Cardiac muscle cell (in vitro differentiated cells and primary cell): ENCODE measurements at places on chromosomes 6 and 20. TPM values are rescaled to one million over a fixed set of nuclear protein-coding genes. Genes with fewer than 3 reads are reported as not detected.

- DNase-seq = no peak
These were observed 74.3 kb upstream of the RCAN2 start for GRCh38 chr6:46565531-46565930.

The SFTA2 gene
- not detected in 2 replicates for total RNA-seq

- DNase-seq = peak; percentile 17
These were observed 1.4 kb downstream of the NUS1 start for GRCh38 chr6:117676577-117677218.

DNA sequence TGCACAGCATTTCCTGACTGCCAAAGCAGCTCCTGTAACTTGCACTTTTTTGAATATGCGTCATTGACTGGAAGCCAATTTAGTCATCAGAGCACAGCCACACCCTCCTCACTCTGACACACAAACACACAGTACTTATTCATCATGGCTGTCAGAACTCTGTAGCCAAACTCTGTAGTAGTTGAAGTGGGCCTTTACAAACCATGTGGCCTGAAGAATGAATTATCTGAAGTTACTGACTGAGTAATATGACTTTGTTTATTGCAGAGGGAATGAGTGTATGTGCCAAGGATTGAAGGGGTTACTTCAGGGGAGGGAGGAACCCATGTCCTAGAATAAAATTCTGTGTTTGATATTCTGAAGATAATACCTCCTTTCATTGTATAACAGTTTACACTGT lies 102.7 kb downstream of the FIG4 start:
- peak; percentile 93 for DNase-seq

The CLVS2 gene
- 0.03 and 0.04 TPM in 2 replicates for total RNA-seq

DNA sequence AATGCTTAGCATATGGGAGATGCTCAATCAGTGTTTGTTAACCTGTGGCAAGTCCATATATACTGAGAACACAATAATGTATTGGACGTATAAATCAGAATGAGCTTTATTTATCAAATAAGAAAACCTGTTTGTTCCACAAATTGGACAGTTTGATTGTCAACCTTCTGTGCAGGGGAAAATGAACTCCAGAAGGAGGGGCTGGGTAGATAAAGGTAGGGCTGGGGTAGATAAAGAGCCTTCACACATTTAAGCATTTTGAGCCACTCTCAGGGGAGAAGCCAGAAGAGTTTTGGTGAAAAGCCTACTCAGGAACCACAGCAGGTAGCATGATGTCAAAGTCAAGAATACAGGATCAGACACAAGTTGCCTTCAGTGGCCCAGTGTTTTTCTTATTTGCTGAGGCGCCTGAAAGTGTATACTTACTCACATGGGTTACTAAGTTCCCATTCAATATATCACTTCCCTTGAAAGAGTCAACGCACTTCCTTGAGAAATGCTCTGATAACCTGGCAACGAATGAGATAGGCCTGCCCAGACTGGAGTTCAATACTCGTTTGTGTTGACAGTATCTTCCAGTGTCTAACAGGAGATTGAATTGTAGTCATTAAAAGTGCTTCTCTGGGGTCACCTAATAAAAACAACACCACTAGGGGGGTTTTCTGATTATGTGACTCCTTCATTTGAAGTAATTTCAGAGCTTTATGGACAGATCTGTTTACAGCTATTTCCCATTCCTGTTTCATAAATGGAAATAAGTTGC lies 263.9 kb upstream of the CITED2 start:
- DNase-seq = no peak

The ZNF322 gene
- total RNA-seq = 16.4 and 18.1 TPM in 2 replicates

DNA sequence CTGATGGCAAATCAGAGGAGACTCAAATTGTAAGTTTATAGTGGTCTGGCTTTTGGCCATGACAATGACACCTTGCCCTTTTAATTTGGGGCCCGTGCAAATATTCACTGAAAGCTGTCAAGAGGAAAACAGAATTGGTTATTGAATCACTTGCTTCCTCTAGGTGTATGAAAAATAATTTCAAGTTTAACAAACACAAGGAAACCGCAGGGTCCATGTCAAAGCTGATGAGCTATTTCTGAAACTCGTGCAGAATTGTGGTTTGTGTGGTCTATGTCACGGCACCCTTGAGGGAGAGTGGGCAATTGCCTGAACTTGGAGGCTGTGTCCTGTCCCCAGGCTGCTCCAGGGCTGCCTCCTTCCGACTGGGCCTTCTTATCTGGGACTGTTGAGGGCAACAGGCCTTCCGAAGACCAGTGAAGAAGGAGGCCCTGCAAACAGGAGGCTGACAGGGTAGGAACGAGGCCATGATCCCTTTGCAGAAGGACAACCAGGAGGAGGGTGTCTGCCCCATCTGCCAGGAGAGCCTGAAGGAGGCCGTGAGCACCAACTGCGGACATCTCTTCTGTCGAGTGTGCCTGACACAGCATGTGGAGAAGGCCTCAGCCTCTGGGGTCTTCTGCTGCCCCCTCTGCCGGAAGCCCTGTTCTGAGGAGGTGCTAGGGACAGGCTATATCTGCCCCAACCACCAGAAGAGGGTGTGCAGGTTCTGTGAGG lies 788 bp downstream of the TRIM40 start:
- DNase-seq = no peak

GRCh38 chr6:7523922-7524321 lies 17.5 kb upstream of the DSP start:
- DNase-seq = no peak

DNA sequence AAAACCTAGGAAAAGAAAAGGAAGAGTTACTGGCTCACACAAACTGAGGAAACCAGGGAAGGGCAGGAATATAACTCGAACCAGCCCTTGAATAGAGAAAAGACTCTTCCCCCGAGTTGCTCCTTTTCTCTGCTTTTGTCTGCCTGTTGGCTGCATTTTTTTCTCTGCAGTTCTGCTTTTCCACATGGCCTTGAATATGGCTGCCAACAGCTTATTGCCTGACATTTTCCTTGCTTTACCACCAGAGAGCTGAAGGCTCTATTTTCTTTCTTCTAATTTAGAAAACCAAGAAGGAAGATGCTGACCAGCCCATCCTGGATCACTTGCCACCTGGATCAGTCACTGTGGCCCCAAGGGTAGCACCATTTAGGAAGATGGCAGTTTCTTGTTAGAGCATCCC lies 164.8 kb upstream of the MAN1A1 start:
- DNase-seq = no peak

The CDH26 gene
- total RNA-seq = 0.18 and 1.6 TPM in 2 replicates

- no peak for DNase-seq
These were observed 34.5 kb upstream of the DUSP22 start for GRCh38 chr6:257774-258173.

The PHACTR2 gene
- total RNA-seq = 31.7 and 52.3 TPM in 2 replicates

The C2 gene
- 1.9 TPM in 2 replicates for total RNA-seq

The C20orf173 gene
- total RNA-seq = not detected in 2 replicates

The HLA-DMA gene
- total RNA-seq = 1.8 and 2.9 TPM in 2 replicates

GRCh38 chr6:158786645-158787304 lies 32.4 kb downstream of the EZR start:
- no peak for DNase-seq

- DNase-seq = no peak
These were observed 70.5 kb upstream of the TNFRSF21 start for GRCh38 chr6:47380251-47380650.

GRCh38 chr6:133568970-133569889 lies 319.7 kb upstream of the TCF21 start:
- peak; percentile 80 for DNase-seq

DNA sequence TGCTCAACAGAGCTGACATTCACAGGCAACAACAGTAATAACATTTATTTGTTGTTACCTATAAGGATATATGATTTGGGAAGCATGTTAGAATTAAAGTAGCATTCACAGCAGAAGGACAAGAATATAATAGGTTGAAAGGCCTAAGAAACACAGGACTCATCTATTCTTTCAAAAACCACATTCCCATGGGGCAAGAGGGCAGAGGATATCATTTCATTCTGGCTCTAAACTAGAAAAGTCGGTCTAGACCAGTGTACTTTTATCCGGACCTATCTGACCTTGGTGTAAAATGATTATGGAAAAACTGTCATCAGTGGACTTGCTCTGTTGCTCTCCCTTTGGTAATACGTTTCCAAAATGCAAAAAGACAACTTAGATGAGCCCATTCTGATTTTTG lies 914.7 kb upstream of the CITED2 start:
- DNase-seq = no peak

DNA sequence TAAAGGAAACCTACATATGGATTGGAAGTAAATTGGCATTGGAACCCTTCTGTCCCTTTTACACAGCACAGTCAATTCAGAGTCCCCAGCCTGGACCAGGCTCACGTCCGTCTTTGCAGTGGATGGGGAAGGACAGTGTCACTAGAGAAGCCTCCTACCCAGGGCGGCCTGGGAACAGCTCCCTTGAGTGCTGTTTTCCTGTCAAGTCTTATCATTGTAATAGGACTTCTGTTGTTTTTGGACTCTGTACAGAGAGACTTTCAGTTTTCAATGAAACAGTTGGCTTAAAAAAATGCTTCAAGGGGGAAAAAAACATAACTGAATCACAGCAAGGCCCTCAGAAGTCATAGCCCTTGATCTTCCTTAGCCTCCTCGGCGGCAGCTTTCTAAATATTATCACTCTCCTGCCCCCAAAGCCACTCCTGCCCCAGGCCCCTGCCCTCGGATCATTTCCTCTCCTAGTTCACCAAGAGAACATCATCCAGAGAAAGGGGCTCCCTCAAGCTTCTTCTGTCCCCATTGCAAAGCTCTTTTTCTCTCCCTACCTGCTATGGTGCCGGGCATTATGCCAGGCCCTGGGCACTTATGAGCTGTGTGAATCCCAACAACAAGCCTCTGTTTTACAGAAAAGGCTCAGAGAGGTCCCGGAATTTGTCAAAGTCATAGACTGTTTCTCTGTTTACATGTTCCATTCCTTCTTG lies 37.8 kb upstream of the CNKSR3 start:
- DNase-seq = peak; percentile 66

The HSPA12B gene
- total RNA-seq = 0.18 and 0.92 TPM in 2 replicates

The DACT2 gene
- 0.49 and 0.71 TPM in 2 replicates for total RNA-seq

DNA sequence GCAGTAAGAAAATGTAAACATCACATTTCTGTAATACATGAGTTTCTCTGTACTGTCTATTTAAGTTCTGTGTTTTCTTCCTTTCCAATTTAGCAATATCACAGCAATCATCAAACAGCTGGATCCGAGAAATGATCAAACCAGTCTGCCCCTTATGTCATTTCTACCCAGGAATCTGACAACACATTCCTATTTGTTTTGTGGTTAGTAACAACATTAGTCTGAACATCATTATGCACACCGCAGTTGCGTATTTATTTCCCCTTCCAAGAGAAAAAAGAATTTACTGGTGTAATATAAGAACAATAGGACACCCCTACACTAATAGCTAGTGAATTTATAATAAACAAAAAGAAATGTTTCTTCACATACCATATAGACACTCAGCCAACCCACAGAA lies 179.5 kb downstream of the BTBD9 start:
- no peak for DNase-seq

GRCh38 chr20:50089140-50089786 lies 23.7 kb downstream of the UBE2V1 start:
- no peak for DNase-seq

The QKI gene
- total RNA-seq = 217 and 503 TPM in 2 replicates

GRCh38 chr6:88376768-88377387 lies 210.7 kb upstream of the CNR1 start:
- DNase-seq = peak; percentile 78

GRCh38 chr6:169340395-169340794 lies 86.7 kb upstream of the THBS2 start:
- DNase-seq = no peak

The MOG gene
- total RNA-seq = 1.3 and 1.8 TPM in 2 replicates

DNA sequence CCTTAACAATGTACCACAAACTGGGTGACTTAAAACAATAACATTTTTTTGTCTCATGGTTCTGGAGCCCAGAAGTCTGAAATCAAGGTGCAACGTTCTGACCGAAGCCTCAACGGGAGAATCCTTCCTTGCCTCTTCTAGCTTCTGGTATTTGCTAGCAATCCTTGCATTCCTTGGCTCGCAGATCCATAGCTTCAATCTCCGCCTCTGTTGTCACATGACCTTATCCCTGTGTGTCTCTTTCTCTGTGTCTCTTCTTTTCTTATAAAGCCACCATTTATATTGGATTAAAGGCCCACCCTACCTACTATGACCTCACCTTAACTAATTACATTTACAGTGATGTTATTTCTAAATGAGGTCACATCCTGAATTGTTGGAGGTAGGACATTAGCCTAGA lies 37.2 kb upstream of the DOK5 start:
- DNase-seq = no peak

GRCh38 chr6:68754681-68755213 lies 119.7 kb downstream of the ADGRB3 start:
- no peak for DNase-seq

GRCh38 chr20:62015540-62016288 lies 50.0 kb downstream of the TAF4 start:
- DNase-seq = no peak

GRCh38 chr20:2088891-2089290 lies 12.7 kb upstream of the STK35 start:
- no peak for DNase-seq

The TMC2 gene
- not detected in 2 replicates for total RNA-seq

- DNase-seq = no peak
These were observed 1.2 kb downstream of the CST7 start for GRCh38 chr20:24950128-24950835.

- DNase-seq = no peak
These were observed 40.5 kb downstream of the MCM8 start for GRCh38 chr20:5990946-5991345.

The BMP7 gene
- total RNA-seq = 213 and 276 TPM in 2 replicates
